KBM-7 (cell line): ENCODE measurements at places on chromosomes 1 and 21.
A peak's percentile ranks its signal among the peaks of the same experiment; 100 is the strongest.

DNA sequence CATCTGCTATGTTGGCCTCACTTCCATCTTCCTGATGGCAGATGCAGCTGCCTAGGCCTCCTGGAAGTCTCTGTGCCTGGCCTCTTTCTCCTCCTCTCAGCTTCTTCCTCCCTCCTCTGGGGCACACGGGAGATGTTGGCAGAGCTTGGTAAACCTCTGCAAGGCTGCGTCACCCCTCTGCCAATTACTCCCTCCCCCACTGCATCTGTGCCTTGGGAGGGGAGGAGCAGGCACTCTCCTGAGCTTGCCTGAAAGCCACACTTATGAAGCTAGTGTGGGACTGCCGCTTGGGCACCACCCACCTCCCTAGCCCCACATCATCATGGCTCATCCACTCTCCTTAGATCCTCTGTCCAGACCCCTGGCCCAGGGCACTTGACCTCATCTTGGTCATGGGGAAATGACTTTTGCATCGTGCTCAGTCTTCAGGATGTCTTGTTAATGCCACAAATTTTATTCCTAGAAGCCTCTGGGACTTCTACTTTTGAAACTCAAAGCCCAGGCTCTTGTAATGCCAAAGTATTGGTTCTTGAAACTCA lies 7.3 kb upstream of the TMEM51 start:
- DNase-seq: no peak

DNA sequence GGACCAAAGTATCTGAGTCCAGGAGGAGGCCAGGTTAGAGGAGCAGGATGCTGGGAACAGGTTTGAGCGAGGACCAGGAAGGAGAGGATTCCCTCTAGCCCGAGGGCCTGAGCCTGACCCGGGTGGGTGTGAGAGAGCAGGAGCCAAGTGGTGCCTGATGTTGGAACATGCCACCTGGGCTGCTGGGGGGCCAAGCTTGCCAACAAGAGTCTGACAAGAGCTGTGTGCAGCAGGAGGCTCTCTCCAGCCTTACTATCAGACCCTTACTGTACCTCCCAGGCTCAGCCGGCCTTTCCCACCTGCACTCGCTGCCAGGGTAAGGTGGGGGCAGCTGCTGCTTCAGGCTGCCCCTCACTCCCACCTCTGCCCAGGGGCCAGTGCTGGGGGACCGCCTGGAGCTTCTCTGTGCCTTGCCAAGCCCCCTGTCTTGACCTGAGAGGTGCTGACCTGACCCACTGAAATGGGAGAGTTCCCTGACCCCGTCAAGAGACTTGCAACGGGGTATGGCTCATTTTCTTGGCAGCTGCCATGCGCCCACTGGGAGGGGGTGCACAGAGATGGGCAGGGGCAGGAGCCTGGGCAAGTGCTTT lies 159.6 kb upstream of the VAMP3 start:
- DNase-seq: no peak

DNA sequence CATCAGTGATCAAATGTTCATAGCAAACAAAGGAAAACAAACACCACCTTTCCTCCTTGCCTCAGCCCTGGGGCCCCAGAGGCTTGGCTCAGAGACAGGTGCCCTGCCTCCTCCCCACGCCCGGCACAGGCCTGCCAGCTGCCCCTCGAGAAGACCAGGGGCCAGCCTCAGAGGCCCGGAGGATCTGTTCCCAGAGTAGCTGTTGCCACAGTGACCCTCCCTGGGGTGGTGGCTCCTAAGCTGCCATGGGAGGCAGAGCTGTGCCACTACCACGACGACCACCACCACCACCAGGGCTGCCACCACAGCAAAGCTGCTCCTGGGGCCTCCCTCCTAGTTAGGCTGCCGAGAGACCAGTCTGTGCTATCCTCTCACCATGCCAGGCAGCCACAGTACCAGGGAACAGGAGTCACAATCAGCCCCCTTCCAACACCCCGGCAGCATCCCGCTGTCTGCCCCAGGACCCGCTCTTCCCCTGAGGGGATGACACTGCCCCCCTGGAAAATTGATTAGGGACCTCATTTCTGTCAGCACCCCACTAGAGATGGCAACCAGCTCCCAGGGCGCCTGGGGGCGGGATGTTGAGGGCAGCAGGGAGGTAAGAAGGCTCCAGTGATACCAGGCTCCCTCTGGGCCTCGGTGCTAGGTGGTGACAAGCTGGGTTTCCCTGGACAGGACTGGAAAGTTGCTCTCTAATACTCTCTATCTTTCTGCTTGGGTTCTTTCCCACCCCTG lies 30.5 kb downstream of the KCNC4 start:
- DNase-seq: no peak

DNA sequence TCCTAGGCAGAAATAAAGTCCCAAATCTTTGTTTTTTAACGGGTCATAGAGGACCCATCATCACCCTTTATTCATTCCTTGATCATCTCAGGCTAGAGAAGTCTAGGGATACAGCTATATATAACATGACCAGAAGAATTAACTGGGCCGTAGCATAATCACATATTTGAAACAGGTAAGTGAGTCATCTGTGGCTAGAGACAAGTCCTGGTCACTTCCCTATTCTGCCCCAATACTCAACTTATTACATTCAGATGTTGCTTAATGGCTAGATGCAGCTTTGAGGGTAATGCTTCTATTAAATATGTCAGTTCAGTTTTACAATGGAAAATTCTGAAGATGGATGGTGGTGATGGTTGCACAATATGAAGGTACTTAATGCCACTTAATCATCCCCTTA lies 47.0 kb downstream of the EXO1 start:
- DNase-seq: peak; percentile 8

GRCh38 chr21:32172106-32172505 lies 106.7 kb downstream of the MIS18A start:
- no peak for DNase-seq

- DNase-seq: no peak
These were observed 64.3 kb downstream of the ANKRD13C start for GRCh38 chr1:70290218-70290617.

GRCh38 chr1:64072089-64072793 lies 131.2 kb upstream of the UBE2U start:
- DNase-seq: no peak

GRCh38 chr1:19507516-19507915 lies 22.2 kb upstream of the CAPZB start:
- DNase-seq: no peak

- no peak for DNase-seq
These were observed 33.7 kb upstream of the CD2 start for GRCh38 chr1:116720364-116721038.

DNA sequence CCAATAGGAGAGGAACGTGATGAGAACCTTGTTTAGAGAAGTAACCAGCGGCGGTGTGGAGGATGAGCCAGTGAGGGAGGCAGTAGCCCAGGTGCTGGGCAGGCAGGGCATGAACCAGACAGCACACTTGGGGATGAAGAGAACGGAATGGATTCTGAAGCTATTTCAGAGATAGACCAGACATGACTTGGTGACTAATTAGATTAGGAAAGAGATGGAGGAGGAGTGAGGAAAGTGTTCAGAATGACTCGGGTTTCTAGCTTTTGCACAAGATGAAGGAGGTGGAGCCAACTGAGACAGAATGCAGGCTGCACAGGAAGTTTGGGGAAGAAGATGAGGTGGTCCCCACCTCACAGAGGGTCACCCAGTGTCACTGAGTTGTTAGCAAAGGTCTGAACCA lies 5.1 kb downstream of the PEF1 start:
- DNase-seq: no peak

DNA sequence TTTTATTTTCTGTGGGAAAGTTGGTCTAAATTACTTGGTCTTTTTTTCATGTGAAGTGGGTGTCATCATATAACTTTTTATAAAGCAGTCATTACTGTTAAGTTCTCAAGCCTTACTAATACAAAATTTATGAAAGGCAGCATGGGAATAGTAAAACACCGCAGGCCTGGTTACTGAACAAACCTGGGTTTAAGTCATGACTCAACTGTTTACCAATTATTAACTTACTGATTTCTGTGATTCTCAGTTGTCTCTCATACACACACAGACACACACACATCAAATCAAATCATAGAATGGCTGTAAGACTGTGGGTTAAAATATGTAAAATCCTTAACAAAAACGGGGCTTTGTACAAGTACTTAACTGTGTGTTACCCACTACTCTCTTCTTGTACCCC lies 14.6 kb downstream of the MAEL start:
- DNase-seq: no peak

GRCh38 chr1:242454262-242455051 lies 70.0 kb downstream of the PLD5 start:
- DNase-seq: peak; percentile 32

- DNase-seq: peak; percentile 27
These were observed 17.6 kb downstream of the RIT1 start for GRCh38 chr1:155893389-155894142.

DNA sequence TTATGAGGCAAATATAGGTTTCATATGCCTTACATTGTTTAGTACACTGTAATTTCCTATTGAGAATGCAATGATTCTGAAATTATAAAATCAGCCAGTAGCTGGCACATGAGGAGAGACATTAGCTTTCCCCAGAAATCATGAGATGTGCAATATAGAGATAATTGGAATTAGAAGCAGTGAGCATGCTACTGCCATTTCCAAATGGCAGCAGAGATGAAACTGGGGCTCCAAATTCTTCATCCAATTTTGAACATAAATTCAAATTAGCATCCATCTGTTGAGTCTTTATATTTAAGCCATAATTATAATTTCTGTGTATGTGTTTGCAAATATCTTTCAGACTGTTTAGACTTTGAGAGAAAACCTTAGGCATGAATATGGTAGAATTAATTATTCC lies 28.8 kb downstream of the PTGER3 start:
- DNase-seq: no peak

DNA sequence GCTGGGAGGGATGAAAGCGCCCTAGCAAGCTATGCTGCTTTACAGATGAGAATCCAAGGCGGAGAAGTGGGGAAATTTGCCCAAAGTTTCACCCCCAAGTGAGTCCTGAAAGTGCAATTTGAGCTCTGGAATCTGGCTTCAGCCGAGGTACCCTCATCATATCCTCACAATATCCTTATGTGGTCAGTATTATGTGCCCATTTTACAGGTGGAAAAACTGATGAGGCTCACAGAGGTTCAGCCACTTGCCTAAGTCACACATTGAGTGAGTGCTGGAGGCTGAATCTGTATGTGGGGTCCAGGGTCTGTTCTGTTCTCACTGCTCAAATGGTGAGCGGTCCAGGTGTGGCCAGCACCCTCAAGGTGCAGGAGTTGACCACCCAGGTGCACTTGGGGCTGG lies 85.3 kb downstream of the MATN1 start:
- DNase-seq: no peak

DNA sequence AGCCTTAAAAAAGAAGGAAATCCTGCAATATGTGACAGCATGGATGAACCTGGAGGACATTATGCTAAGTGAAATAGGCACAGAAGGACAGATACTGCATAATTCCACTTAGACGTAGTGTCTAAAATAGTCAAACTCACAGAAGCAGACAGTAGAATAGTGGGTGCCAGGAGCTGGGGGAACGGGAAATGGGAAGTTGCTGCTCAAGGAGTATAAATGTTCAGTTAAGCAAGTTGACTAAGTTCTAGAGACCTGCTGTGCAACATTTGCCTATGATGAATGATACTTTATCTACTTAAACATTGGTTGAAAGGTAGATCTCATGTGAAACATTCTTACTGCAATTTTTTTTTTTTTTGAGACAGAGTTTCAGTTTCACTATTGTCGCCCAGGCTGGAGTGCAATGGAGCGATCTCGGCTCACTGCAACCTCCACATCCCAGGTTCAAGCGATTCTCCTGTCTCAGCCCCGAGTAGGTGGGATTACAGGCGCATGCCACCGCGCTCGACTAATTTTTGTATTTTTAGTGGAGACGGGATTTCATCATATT lies 197.8 kb downstream of the HIVEP3 start:
- no peak for DNase-seq

GRCh38 chr1:234972411-234973191 lies 156.0 kb downstream of the TOMM20 start:
- no peak for DNase-seq

DNA sequence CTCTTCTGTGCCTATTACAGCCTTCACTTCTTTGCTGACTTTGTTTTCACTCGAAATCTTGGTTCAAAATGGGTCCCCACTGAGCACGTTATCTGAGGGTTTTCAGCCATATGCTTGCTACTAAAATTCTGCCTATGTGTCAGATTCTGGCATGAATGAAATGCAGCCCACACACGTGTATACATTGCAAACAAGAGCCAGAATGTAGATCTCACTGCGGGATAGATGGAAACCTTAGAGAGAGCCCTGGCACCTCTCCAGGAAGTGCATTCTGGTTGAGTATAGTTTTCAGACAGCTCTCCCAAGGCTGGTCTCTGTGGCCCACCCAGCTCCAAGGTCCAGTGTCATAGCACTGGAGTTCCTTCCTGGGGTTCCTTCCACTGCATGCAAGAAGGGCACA lies 234.7 kb upstream of the GJB5 start:
- no peak for DNase-seq

DNA sequence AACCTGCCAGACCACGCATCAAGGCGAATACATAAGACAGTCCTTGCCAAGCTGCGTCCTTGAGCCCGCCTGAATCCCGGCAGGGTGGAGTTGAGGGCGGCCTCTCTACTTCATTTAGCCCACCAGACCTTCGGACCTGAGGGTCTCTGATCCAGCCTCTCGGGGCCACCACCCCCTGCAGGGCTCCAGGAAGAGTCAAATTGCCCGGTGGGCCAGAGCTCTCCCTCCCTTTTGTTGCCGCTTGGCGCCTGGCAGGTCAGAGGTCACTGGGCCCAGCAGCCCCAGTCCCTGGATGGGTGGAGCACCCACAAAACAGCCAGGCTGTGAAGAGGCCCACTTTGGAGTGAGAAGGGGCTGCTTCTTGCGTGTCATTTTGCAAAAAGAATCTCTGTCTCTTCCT lies 9.0 kb downstream of the GNG4 start:
- DNase-seq: no peak

GRCh38 chr21:46319186-46319585 lies 4.5 kb downstream of the C21orf58 start:
- DNase-seq: no peak

- no peak for DNase-seq
These were observed 416.6 kb downstream of the RWDD3 start for GRCh38 chr1:95650631-95651030.

GRCh38 chr21:31554511-31555022 lies 104.9 kb upstream of the SOD1 start:
- no peak for DNase-seq

GRCh38 chr1:219555031-219555692 lies 57.7 kb downstream of the ZC3H11B start:
- DNase-seq: no peak

DNA sequence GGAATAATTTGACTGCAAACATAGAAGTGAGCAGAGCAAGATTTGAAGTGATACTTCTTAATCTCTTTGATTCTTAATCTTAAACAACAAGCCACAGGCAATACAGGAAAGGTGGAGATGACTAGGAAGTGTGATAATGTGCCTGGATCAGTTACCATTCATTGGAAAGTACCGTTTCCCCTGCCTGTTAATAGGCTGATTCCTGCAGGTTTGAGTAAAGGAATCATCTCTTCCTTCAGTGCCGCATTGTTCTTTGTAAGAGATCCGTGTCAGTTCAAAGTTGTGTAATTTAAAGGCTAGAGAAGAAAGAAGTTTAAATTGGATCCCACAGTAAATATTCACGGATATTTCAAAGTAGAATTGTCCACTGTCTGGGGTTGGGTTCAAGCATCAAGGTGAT lies 43.5 kb upstream of the BCL10 start:
- DNase-seq: no peak
